ENCODE measurements at places on chromosomes 11 and 22. TPM values are rescaled to one million over a fixed set of nuclear protein-coding genes. Genes with fewer than 3 reads are reported as not detected.

DNA sequence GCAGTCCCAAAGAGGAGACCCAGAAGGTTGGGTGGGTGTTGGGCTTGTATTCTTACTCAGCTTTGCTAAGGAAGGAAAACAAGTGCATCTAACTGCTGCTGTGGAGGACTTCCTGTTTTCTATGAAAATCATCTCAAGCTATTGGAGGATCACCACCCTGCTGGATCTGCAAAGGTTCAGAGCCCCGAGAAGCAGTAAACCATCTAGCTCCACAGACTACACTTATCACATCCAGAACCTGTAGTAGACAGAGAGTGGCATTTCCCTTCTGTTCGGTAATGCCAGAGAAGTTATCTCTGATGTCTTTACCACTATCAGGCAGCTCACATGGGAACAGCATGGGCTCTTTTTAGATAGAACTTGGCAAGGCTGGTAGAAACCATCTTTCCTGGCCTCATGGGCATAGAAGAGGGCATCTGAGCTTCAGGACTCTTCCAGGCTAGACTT, 21.7 kb downstream of the KCNJ1 start:
- no peak for DNase-seq

GRCh38 chr22:37228106-37229011, 15.7 kb downstream of the RAC2 start:
- peak; percentile 58 for DNase-seq

Gene KRTAP5-5
- total RNA-seq, result not detected

GRCh38 chr11:117062498-117062897, 35.7 kb downstream of the SIK3 start:
- DNase-seq, result no peak

Gene GLYATL1
- 2.6 TPM for total RNA-seq

DNA sequence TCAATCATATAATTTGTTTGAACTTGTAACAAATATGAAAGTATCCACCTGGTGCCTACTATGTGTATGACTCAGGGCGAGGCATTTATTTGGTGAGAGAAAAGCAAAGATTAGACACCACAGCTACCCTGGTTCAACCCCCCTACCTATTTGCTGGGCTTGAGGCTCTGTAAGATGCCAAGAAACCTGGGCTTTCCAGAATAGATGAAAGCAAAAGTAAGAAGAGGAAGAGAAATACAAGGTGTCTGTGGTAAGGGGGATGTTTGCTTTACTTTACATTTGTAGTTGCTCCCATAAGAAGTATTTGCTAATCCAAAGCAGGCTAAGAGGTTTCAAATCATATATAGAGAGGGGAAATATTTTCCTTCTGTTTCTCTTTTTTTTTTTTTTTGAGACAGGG, 61.7 kb downstream of the DDI1 start:
- no peak for DNase-seq

Gene APOA4
- total RNA-seq, result not detected

- DNase-seq, result no peak
Observed at GRCh38 chr22:36765943-36766450, 9.9 kb downstream of the IFT27 start.

- peak; percentile 40 for DNase-seq
Observed at GRCh38 chr11:396511-396947, 2.5 kb downstream of the PKP3 start.

DNA sequence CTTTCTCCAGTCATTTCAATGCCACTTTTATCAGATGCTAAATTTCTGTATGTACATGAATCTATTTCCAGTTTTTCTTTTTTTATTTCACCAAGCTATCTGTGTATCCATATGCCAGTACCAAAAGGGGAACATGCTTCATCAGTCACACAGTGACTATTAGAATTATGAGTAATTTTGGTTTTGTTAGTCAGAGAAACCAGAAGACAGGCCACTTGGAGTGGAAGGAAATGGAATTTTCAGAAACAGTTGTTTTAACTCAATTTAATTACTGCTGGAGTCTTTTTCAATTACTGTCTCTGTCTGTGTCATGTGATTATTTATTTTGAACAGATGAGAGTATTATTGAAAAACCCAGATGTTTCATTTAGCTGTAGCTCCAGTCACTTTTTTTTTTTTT, 84.6 kb upstream of the ANO3 start:
- peak; percentile 58 for DNase-seq

GRCh38 chr11:129960216-129961214, 42.1 kb downstream of the PRDM10 start:
- DNase-seq, result peak; percentile 92

All from HT1080 (cell line).